IMR-90 (cell line): ENCODE measurements at places on chromosomes 6 and 20. TPM values are rescaled to one million over a fixed set of nuclear protein-coding genes. Genes with fewer than 3 reads are reported as not detected.

THEMIS gene
- under 0.01 TPM in 1 of 2 replicates, not detected in the other for total RNA-seq

PAK5 gene
- total RNA-seq: not detected in 2 replicates

FAM50B gene
- total RNA-seq: 3.9 and 4.1 TPM in 2 replicates

KCNB1 gene
- not detected in 2 replicates for total RNA-seq

DSP gene
- 20.1 and 23.6 TPM in 2 replicates for total RNA-seq

SIRPD gene
- not detected in 2 replicates for total RNA-seq

MOXD1 gene
- total RNA-seq: 10.0 and 10.6 TPM in 2 replicates

FAM162B gene
- 3.2 and 3.6 TPM in 2 replicates for total RNA-seq

MMP24 gene
- total RNA-seq: 0.36 and 0.56 TPM in 2 replicates

ADGRF5 gene
- not detected in 2 replicates for total RNA-seq

GPR6 gene
- total RNA-seq: not detected in 2 replicates

ADISSP gene
- 31.4 and 31.9 TPM in 2 replicates for total RNA-seq

VGLL2 gene
- not detected in 2 replicates for total RNA-seq

WFDC10B gene
- total RNA-seq: not detected in 2 replicates

MTFR2 gene
- total RNA-seq: 0.72 and 1.9 TPM in 2 replicates

REM1 gene
- total RNA-seq: not detected in 2 replicates

RFX6 gene
- not detected in 2 replicates for total RNA-seq

TP53TG5 gene
- total RNA-seq: not detected in 2 replicates

RSPH3 gene
- 3.0 and 3.3 TPM in 2 replicates for total RNA-seq

RBPJL gene
- not detected in 2 replicates for total RNA-seq

WFDC12 gene
- not detected in 2 replicates for total RNA-seq

GINS1 gene
- 6.6 and 12.2 TPM in 2 replicates for total RNA-seq

FYN gene
- 36.4 and 41.1 TPM in 2 replicates for total RNA-seq

TNFAIP3 gene
- 4.4 and 5.0 TPM in 2 replicates for total RNA-seq

TNF gene
- not detected in 2 replicates for total RNA-seq

TGM3 gene
- total RNA-seq: not detected in 2 replicates

COL12A1 gene
- 452 and 502 TPM in 2 replicates for total RNA-seq

NKAPL gene
- 0.54 and 0.83 TPM in 2 replicates for total RNA-seq

PGBD1 gene
- total RNA-seq: 6.3 and 6.9 TPM in 2 replicates
